ENCODE measurements at places on chromosomes 12 and 14. TPM values are rescaled to one million over a fixed set of nuclear protein-coding genes. Genes with fewer than 3 reads are reported as not detected.

Gene VRK1
- 6.2 TPM for total RNA-seq

Gene ADAM21
- total RNA-seq, result 0.38 TPM

Gene C3AR1
- 9.0 TPM for total RNA-seq

Gene PLA2G1B
- not detected for total RNA-seq

Gene ZNF410
- 16.0 TPM for total RNA-seq

Gene RNASE1
- total RNA-seq, result 373 TPM

Gene DHRS2
- total RNA-seq, result not detected

DNA sequence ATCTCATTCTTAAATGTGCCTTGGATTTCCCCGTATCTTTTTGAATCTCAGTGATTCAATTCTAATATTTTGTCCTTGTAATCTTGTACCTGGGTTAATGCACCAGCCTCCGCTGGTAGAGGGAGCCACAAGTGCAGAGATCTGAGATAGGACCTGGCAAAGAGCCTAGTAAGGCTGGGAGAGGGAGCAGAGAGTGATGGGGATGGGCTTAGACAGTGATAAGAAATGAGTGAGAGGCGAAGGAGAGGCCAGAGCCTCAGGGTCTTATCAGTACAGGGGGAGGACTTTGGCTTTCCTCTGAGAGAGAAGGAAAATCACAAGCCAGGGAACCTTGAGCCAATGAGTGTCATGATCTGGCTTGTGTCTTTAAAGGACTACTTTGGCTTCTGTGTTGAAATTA is 30.5 kb upstream of the LMNTD1 start:
- DNase-seq, result no peak

- no peak for DNase-seq
Observed at GRCh38 chr12:8911606-8912268, 2.6 kb upstream of the PHC1 start.

- DNase-seq, result no peak
Observed at GRCh38 chr14:54891471-54892245, 11.0 kb downstream of the GCH1 start.

DNA sequence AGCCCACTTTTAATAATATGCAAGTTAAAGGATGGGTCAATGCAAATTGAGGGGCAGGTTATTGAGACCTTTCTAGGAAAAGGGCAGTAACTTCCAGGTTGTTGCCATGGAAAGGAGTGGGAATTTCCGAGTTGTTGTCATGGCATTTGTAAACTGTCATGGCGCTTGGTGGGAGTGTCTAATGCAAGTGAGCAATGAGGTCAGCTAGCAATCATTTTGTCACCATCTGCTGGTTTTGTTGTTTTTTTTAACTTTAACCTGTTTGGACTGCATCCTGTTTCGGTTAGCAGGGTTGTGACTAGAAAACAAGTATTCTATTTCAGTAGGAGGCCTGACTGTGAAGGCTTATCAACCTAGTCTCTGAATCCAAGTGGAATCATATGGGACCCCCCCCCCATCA is 85.8 kb upstream of the TSPAN11 start:
- DNase-seq, result no peak

DNA sequence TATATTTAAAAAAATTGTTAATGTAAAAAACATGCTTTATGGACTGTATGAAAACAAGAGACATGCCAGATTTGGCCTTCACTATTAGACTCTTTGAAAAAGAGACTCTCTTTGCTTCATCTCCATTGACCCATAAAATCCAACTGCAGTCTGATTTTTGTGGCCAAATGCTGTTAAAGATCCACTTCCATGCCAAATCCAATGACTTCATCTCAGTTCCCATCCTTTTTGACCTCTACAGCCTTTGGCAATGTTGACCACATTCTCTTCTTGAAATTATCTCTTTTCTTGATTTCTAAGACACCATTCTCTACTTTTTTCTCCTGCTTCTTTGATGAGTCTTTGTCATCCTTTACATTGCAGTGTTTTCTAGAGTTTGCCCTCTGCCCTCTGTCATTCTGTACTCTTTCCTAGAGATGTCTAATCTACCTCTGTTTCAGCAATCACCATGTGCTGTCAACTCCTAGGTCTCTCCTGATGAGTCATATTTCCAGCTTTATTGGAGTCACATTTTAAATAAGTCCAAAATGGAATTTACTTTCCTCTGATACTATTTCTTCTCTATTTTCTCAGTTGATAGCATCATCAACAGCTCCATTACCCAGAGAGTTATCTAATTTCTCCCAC is 2.4 kb downstream of the TMPRSS12 start:
- DNase-seq, result no peak

- DNase-seq, result no peak
Observed at GRCh38 chr14:65075628-65076325, 26.5 kb downstream of the MAX start.

GRCh38 chr14:35416108-35416750 is 11.7 kb upstream of the NFKBIA start:
- no peak for DNase-seq

- DNase-seq, result no peak
Observed at GRCh38 chr12:67826946-67827720, 162.1 kb upstream of the IFNG-AS1 start.

DNA sequence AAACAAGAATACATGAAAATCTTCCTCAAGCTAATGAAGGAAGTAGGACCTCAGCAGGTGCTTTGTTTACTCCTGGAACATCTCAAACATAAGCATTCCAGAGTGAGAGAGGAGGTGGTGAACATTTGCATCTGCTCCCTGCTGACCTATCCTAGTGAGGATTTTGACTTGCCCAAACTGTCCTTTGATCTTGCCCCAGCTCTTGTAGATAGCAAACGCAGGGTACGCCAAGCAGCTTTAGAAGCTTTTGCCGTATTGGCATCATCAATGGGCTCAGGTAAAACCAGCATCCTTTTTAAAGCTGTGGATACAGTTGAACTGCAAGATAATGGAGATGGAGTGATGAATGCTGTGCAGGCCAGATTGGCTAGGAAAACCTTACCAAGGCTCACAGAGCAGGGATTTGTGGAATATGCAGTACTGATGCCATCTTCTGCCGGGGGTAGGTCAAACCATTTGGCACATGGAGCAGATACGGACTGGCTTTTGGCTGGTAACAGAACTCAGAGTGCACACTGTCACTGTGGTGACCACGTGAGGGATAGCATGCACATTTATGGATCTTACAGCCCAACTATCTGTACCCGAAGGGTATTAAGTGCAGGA is 1.9 kb downstream of the TOGARAM1 start:
- DNase-seq, result no peak

DNA sequence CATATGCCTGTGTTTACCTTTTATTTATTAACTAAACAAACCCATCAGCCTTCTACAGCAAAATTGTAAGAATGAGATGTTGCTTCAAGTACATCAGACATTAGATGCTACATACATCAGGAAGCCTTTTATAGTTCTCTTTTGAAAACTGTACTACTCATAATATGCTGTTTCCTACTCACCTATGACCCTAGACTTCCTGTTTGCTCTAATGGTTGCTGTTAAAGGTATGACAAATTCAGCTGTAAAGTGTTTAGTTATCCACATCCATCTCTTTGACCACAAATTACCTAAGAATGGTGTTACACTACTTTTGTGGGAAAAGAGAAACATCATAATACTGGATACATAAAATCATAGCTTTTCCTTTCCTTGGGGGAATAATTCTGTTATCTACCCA is 220.0 kb downstream of the RAD51B start:
- no peak for DNase-seq

- DNase-seq, result no peak
Observed at GRCh38 chr12:82414926-82415325, 56.6 kb downstream of the METTL25 start.

- DNase-seq, result no peak
Observed at GRCh38 chr14:51516706-51517395, 134.9 kb upstream of the FRMD6 start.

DNA sequence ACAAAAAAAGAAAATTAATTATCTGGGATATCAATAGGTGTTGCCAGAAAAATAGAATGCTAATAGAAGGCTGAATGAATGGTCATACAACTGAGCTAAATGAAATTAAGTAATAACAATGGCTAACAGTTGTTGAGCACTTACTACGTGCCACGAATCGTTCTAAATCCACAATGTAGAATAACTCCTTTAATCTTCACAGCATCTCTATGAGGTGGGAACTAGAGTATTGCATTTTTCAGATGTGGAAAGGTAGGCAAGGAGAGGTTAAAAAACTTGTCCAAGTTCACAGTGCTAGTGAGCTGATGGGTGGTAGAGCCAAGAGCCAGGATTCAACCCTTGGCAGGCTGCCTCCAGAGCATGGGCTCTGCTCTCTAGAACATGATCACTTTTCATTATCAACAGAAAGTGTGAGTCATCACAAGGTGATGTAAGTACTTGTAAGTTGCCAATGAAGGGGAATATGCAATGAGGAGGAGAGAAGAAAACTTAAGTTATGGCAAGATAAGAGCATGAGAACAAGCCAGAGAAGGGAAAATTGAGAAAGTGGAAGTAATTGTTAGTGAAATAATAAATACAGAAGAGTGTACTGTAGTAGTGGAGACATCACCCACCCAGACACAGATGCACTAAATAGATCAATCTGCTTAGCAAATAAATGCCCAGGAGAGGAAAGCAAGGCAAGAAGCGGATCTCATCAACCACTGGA is 122.1 kb downstream of the PRKD1 start:
- peak; percentile 73 for DNase-seq

DNA sequence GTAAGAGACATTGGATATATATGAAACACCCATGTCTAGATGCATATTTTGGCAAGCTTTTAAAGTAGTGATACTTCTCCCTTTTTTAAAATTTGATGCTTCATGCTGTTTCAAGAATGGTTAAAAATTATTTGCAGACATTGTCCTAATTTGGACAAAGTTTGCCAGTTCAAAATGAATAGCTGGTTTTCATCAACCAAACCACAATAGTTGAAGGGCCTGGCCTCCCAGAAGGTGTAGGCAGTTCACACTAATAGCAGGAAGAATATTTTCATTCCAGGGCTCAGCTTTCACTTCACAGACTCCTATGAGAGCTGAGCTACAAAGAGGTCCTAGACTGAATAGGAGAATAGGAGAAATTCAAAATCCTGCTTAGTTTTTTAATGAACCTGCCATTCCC is 78.7 kb downstream of the STXBP6 start:
- no peak for DNase-seq
